ENCODE measurements at places on chromosomes 12 and 14.

- DNase-seq, result no peak
Observed at GRCh38 chr12:89597770-89598169, 71.9 kb upstream of the POC1B start.

DNA sequence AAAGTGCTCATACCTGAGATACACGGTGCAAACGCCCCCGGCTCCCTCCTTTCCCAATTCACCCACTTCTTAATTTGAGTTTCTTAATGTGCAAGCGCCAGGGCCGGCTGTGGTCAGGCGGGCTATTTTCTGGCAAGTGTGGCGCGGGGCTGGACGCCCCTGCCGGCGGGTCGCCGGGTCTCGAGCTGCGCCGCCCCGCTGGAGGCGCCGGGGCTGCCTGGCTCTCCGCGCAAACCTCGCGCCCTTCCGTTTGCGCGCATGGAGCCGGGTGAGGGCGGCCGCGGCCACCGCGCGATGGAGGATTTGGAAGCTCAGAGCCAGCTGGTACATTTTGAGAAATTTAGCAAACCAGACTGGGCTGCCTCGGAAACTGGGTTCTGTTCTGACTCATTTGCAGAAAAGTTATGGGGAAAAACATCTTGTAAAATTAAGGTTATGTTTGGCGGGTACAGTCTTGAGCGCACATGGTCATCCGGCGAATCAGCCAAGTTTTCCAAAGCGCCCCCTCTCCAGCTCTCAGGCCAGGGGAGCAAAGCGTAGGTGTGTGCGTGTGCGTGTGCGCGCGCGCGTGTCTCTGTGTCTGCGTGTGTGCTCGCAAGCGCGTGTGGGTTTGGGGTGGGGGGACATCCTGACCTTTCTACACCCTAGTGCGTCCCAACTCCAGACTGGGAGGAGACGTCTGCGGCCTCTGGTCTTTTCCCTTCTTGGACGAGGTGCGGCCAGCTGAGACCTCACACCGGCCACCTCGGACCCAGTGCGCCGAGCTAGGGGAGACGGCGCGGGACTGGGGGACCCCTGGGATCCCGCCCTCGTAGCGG lies 6.5 kb upstream of the OTX2 start:
- no peak for DNase-seq

DNA sequence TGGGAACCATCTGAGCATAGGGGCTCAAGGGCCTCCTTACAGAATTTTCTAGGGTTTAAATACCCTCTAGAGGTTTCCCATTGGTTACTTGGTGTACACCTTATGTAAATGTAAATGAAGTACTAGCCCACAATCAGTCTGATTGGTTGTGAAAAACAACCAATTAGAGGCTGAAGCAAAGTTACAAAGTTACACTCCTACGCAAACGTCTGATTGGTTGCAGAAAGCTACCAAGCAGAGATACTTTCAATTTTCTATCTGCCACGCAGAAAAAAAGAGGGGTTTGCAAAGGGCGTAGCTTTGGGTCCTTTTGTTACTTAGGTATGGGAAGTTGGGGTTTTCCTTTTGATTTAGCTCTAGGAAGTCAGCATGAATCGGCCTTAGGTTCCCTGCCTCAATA lies 1.8 kb upstream of the TMEM19 start:
- DNase-seq, result no peak

- no peak for DNase-seq
Observed at GRCh38 chr12:45315462-45315861, 99.6 kb downstream of the ANO6 start.

DNA sequence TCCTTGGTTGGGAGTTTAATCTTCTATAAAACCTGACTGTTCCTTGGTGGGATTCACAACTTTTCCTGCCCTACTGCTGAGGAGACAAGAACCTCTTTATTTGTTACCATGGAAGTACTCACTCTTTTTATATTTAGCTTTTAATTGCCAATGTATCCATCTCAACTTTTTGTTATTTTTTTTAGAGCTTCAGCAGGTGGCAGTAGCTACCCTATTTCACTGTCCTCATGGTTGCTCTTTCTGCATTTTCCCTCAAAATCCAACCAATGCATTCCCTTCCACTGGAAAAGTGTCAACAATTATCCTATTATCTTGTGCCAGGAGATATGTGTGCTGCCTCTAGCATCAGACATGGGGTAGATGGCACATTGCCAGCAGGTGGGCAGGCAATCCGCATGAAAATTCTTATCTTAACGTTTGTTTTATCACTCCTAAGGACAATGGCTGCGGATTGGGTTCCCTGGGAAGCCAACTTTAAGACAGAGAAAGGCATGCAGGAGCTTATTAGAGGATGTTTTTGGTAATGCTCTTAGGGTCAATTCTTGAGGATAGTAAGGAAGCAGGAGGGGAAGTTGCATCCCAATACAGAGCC lies 406.4 kb downstream of the SNAPC1 start:
- no peak for DNase-seq

GRCh38 chr14:105116451-105117256 lies 51.4 kb upstream of the GPR132 start:
- no peak for DNase-seq

DNA sequence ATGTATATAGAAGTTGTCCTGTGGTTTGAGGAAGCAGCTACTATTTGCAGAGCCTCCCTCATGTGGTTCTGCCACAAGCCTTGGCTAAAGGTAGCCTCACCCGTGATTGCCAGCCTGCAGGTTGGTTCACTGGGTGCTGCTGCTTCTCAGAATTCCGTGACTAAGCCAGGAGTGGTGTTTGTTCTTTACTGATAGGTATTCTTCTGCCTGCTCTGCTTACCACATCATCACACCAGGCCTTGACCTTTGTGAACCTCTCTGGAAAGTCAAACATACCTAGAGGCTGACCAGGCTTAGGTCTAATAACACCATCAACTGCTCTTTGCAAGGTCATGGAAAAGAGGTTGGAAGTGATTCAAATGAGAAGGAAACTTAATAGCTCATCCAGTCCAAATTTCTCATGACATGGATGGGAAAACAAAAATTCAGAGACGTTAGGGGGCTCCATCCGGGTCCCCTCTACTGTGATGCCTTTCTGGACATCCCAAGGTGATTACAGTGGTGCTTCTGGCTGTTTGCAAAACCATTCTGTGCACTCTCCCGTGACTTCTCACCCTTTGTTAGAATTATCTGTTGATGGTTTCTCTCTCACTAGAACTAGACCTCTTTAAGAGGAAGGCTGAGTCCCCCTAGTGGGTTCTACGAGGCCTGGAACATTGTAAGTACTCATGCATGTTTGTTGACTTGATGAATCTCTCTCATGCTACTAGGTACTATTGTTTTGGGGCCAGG lies 8.5 kb upstream of the SOCS2 start:
- DNase-seq, result no peak

GRCh38 chr12:72082986-72083820 lies 144.6 kb downstream of the TPH2 start:
- DNase-seq, result no peak

GRCh38 chr14:61332658-61333029 lies 11.3 kb downstream of the PRKCH start:
- DNase-seq, result no peak

- DNase-seq, result no peak
Observed at GRCh38 chr12:12214635-12215131, 52.2 kb downstream of the LRP6 start.

- no peak for DNase-seq
Observed at GRCh38 chr12:50102131-50102531, 1.7 kb upstream of the GPD1 start.

DNA sequence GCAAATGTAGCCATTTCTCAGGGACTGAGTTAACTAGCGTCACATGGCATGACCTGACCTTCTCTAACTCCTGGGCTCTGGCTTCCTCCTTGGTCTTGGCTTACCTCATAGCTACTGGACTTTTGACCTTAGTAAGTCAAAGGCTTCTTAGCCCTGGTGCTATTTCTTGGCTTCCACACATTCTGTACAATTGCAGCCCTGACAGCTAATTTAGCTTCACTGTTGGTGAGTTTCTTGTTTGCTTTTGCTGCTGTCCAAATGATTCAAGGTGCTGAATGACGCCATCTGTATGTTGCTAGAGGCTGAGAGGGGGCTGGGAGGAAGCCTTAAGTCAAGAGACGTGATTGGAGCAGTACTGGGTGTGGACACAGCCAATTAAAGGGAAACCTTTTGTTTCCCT lies 202.7 kb downstream of the PRKD1 start:
- no peak for DNase-seq
